Left renal cortex interstitium (tissue), 4 donors: ENCODE measurements at places on chromosomes 4 and X. TPM values are rescaled to one million over a fixed set of nuclear protein-coding genes. Genes with fewer than 3 reads are reported as not detected.

GRCh38 chr4:7255488-7255881, 63.1 kb downstream of the SORCS2 start:
- no peak for DNase-seq

- DNase-seq: no peak
Measured at GRCh38 chr4:48049483-48049882, 32.9 kb downstream of the NIPAL1 start.

DNA sequence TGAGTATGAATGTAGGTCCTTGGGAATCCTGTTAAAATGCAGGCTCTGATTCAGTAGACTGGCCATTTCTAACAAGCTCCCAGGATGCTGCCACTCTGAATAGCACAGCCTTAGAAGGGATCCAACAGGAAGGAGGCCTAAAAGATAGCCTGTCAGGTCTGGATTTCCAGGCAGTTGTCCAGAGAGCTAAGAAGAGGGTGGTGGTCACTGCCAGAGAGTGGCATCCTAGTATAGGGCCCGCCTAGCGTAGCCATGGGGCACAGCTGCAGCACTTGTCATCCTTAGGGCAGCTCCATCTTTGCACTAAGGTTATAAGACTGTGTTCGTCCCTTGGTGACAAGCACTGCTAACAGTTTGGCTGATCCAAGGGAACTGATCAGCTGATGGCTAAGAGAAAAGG, 20.5 kb upstream of the NUP54 start:
- no peak for DNase-seq

- DNase-seq: no peak
Measured at GRCh38 chr4:113610537-113610936, 151.0 kb downstream of the CAMK2D start.

DAPP1 gene
- 0.99 TPM for polyA plus RNA-seq

GRCh38 chr4:142929526-142929925, 83.4 kb upstream of the INPP4B start:
- no peak for DNase-seq

DNA sequence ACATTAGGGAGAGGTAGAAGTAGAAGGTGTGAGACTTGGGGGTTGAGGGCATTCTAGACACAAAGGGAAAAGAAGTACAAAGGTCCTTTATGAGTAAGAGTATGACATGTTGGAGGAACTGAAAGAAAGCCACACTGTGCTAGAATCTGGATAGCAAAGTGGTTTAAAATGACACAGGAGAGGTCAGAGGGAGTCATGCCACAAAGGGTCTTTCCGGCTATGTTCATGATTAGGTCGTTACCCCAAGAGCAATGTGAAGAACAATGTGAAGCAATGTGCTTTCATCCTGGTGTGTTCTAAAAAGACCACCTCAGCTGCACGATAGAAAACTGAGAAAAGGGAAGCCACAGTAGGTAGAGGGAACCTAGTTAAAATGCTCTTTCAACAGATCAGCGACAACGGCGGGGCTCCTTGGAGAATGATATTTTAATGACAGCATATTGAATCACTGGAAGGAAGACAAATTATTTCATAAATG, 29.2 kb downstream of the SMIM14 start:
- DNase-seq: no peak

POU3F4 gene
- polyA plus RNA-seq: 6.9 TPM

GRCh38 chrX:39016556-39016955, 215.3 kb downstream of the MID1IP1 start:
- no peak for DNase-seq

DNA sequence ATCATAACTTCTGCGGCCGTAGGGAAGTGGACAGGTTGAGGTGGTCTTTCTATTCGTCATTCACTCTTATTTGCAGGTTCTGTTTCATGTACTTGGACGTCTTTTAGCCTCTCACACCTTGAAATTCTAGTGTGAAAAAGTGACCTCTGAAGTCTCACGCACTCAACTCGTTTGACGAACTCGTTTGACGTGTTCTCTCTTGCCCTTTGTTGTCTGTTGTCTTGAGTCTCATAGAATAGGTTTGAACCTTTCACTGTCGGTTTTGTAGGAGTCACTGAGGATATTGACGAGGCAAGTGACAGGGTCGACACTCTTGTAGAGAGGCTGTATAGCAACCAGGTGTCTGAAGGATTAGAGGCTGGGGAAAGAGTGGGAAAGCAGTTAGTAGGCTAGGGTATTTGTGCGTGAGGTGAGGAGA, 1.1 kb upstream of the PGRMC2 start:
- peak; percentile 79 for DNase-seq

VGLL1 gene
- 12.5 TPM for polyA plus RNA-seq

DNA sequence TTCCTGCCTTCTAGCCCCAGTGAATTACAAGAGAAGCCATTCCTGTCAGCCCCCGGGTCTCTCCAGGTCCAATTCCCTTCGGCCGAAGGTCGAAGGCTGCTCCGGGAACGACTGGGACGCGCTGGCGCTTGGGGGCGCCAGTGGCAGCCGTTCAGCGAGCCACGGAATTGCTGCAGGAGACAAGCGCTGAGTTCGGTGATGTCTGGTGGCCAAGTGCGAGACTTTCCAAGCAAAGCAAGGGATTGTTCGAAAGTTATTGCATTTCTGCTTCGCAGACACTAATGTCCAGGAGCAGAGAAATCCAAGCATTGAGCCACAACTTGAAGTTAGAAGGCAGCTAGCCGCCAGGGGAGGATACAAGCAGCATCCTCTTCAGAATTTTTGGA, 1.1 kb upstream of the DKK2 start:
- no peak for DNase-seq

DNA sequence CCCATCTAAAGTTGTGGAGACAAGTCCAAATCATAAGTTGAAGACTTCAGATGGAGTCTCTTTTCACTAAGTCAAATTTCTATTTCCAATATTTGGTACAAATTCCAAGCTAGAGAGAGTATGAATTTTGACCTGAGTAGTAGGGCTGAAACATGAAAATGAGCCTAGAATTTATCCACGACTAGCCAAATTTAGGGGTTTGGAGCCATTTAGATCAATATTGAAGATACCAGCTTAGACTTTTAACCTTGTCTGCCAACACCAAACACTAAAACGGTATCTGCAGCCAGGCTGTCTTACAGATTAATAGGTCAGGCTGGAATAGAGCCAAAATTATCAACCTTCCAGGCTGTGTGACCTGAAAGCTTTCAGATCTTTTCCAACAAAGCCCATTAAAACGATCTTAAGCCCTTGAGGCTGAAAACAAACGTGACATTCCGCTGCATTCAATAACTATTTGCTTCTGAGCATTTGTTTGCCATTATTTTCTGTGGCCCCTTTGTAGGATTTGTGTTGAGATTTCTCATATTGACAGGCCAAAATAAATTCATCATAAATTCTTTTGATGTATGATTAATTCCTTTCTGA, 268.7 kb upstream of the DKK2 start:
- DNase-seq: no peak

DNA sequence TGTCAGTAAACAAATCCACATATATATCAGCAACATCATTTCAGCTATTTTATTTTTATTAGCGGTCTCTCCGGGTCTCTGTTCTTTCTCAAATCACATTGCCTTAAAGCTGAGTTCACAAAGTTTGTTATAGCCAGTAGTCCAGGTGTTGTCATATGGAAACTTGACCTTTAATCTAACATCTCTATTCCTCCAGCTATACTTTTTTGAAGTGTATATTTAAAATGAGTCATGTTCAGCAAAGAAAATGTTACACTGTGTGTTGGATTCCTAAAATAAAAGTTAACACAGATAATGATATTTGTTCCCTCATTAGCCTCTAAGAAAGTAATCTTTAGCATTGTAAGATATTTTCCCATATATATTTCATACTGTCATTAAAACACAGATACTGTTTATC, 63.6 kb downstream of the SMARCAD1 start:
- no peak for DNase-seq

DNA sequence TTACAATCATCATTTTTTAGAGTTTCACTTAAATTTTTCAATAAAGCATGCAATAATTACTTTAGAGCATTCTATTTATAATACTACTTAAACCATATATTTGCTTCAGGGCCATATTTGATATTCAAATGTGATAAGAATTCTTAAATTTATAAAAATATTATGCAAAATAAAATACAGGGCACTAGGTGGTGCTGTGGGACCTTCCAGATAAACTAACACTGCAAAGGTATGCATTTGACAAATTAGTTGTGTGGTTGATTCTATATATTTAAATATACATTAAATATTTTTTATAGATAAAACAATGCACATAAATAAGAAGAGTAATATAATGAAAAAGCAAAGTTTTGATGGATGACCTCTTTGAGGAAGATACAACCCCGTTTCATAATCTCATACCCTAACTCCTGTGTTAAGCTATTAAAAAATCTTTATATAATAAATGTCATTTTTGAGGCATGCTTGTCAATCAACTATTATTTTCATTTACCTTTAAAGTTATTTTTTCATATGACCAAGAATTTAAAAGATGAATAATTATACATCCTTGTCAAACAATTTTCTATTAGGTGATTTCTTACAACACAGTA, 128.4 kb downstream of the REELD1 start:
- peak; percentile 15 for DNase-seq

ELOVL6 gene
- 33.2 TPM for polyA plus RNA-seq

- no peak for DNase-seq
Measured at GRCh38 chrX:153468008-153468580, 2.3 kb downstream of the HAUS7 start.

GSX2 gene
- not detected for polyA plus RNA-seq

DNA sequence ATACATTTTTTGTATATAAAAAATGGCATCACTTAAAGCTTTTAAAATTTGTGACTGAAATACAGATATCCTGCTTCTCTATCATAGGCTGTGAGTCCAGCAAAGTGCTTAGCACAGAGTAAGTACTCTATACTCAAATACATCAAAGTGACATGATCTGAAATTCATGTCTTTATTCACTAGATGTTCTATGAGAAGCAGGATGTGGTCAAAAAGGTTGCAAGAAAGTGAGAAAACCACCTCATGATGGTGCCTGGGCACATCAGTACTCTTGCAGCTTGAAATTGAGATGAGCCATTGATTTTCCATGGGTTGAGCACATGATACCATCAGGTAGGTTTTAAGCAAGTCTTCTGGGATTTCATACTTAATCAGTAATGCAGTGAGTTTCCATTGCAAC, 20.4 kb upstream of the SFRP2 start:
- no peak for DNase-seq

TLR1 gene
- polyA plus RNA-seq: 4.9 TPM

DNA sequence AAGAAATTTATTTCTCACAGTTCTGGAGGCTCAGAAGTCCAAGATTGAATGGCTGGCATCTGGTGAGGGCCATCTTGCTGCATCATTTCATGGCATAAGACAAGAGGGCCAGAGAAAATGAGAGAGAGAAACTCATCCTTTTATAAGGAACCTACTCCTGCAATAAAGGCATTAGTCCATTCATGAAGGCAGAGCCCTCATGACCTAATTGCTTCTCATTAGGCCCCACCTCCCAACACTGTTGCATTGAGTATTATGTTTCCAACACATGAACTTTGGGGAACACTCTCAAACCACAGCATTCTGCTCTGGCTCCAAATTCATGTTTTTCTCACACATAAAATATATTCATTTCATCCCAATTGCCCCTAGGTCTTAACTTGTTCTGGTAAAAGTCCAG, 14.2 kb downstream of the RNF175 start:
- no peak for DNase-seq

DNA sequence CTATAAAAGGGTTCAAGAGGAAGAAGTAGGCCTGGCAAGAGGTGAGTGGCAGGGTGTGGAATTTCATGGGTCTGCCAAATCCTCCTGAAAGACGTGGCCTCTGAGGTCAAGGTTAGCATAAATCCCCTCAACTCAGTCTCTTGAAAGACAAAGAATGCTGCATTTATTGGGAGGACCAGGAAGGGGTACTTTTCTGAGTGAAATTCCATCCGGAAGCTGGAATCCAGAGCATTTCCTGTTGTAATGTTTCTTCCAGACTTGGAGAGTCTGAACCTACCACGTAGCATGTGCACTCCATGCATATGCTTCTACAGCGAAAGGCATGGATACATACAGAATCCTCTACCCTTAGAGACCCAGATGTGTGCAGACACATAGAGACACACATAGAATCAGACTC, 13.4 kb upstream of the FGD1 start:
- peak; percentile 45 for DNase-seq

GRCh38 chrX:106919932-106920452, at the start of gene CLDN2:
TSS of gene CLDN2 (plus strand) at chrX:106920402. CDS start at chrX:106928229, 7,827 bp downstream.
- DNase-seq: no peak

NAA11 gene
- polyA plus RNA-seq: not detected

- DNase-seq: no peak
Measured at GRCh38 chr4:43277003-43277402, 384.5 kb downstream of the GRXCR1 start.

DNA sequence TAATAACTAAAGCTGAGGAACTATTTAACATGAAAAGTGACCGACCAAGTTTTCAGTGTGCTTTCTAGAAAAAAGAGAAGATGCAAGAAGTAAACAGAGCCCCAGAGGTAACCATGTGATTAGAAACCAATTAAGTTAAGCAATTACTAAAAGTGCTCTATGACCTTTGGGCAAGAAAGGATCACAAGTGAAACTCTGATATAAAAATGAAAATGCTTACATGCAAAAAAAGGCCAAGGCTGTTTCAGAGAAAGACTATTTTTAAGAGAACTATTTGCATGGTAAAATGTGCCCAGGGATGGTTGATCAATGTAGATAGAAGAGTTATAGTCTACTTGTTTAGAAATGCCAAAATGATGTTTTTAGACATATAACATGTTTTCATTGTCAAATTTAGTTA, 22.0 kb downstream of the KLHL15 start:
- no peak for DNase-seq

DNA sequence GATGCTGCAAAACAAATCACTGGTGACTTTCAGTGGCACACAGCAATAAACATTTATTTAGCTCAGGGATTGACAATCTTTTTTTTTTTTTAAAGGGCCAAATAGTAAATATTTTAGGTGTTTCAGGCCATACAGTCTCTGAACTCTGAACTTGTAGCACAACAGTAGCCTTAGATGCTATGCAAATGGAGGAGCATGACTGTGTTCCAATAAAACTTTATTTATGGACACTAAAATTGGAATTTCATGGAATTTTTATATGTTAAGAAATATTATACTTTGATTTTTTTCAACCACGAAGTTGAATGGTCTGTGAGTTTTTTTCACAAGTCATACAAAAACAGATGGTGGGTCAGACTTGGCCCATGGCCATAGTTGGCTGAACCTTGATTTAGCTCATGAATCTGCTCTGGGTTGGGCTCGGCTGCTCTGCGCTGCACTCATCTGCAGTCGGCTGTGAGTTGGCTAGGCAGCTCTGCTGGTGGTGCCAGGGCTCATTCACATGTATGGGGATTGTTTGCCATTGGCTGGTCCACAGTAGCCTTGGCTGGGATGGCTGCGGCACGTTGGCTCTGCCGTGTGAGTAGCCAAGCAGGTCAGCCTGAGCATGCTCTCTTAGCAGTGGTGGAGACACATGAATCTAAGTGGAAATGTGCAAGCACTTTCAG, 231.7 kb upstream of the PGRMC2 start:
- DNase-seq: no peak

DNA sequence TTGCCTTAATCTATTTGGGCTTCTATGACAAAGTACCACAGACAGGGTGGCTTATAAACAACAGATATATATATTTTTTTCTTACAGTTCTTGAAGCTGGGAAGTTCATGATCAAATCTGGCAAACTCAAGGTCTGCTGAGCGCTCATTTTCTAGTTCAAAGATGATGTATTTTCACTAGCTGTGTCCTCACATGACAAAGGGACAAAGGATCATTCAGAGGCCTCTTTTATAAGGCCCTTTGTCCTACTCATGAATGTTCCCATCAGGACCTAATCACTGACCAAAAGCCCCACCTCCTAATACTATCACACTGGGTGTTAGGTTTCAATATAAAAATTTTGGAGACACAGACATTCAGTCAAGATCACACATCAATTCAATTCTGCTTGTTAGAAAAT, 2025.2 kb downstream of the PCDH7 start:
- no peak for DNase-seq

AVPR2 gene
- polyA plus RNA-seq: 1.1 TPM
